ENCODE measurements at places on chromosomes 4 and X.

DNA sequence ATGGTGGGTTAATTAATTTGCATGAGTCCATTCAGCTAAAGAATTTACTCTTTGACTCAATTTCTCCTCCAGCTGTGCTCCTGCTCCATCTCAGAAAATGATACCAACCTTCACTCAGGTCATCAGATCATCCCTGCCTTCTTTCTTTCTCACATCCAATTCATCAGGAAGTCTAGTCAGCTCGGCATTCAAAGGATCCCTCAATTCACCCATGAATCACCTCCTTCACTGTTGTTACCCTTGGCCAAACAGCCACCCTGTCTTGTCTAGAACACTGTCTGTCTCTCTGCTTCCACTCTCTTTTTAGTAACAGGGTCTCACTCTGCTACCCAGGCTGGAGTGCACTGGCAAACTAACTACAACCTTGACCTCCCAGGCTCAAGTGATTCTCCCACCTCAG lies 337.4 kb upstream of the SFRP2 start:
- no peak for DNase-seq

DNA sequence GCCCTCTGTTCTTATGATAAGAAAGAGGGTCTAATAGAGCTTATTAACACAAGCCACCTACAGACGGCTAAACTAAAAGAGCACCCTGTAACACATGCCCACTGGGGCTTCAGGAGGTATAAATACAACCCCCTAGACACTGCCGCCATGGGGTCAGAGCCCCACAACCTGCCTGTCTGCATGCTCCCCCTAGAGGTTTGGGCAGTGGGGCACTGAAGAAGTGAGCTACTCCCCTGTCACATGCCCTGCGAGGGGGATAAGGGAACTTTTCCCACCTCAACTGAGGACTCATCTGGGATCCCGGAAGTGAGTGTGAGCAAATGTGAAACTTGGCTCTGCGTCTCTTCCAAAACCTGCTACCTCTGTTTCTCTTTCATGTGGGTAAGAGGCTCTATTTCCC lies 334.5 kb downstream of the ADAM29 start:
- DNase-seq = peak; percentile 36

DNA sequence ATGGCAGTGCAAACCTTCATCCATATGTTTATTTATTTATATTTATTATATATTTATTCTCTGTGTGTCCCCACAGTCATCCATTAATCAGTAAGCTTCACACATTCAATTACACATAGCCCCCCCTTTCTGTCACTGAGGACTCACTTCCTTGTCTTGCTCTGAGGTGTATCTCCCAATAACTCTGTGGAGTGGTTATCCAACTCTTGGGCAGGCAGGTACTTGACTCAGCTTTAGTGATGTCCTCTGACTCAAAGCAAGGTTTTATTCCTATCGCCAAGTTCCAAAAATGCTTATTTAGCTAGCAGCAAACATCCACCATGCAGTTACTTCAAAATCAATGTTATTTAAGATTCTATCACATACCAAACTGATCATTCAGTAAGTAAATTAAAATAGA lies 25.2 kb upstream of the NDP start:
- DNase-seq = no peak

- peak; percentile 62 for DNase-seq
These were observed 32.3 kb upstream of the KDR start for GRCh38 chr4:55157559-55158277.

All from WTC11 (cell line).